GM12891 (cell line): ENCODE measurements at places on chromosomes 5 and 9.

- DNase-seq = no peak
Measured at GRCh38 chr9:134381671-134382516, 55.6 kb downstream of the RXRA start.

- no peak for DNase-seq
Measured at GRCh38 chr9:137482094-137482781, 23.1 kb upstream of the NSMF start.

DNA sequence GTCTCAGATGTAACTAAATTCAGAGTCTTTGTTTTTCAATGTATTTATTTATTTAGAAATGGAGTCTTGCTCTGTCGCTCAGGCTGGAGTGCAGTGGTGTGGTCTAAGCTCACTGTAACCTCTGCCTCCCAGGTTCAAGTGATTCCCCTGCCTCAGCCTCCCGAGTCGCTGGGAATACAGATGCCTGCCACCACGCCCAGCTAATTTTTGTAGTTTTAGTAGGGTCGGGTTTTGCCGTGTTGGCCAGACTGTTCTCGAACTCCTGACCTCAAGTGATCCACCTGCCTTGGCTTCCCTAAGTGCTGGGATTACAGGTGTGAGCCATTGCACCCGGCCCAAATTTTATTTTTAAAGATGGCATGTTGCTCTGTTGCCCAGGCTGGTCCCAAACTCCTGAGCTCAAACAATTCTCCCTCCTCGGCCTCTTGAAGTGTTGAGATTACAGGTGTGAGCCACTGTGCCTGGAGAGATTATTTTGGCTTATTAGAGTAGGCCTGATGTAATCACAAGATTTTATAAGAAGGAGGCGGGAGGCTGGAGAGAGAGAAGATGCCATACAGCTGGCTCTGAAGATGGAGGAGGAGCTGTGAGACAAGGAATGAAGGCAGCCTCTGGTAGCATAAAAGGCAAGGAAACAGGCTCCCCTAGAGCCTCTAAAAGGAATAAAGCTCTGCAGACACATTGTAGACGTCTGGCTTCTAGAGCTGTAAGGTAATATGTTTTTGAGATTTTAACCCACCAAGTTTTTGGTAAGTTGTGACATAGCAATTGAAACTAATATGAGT lies 12.9 kb upstream of the KLF9 start:
- no peak for DNase-seq

DNA sequence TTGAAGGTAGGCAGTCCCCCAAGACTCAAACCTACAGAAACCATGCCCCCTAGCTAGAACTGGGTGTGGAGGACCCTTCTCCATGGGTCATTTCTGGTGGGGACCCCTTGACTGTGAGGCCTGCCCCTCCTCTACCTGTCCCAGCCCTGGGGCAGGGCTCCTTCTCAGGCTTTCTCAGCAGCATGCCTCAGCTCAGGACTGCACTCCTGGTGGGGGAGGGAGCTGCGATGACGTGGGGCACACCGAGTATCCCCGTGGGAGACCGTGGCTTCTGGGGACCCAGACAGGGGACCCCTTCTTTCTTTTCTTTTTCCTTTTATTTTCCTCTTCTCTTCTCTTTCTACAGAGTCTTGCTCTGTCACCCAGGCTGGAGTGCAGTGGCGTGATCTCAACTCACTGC lies 27.0 kb upstream of the PITX1 start:
- no peak for DNase-seq

GRCh38 chr5:25688156-25688555 lies 1043.4 kb upstream of the CDH10 start:
- no peak for DNase-seq
